ENCODE measurements at places on chromosomes 7 and 10. TPM values are rescaled to one million over a fixed set of nuclear protein-coding genes. Genes with fewer than 3 reads are reported as not detected.

DNA sequence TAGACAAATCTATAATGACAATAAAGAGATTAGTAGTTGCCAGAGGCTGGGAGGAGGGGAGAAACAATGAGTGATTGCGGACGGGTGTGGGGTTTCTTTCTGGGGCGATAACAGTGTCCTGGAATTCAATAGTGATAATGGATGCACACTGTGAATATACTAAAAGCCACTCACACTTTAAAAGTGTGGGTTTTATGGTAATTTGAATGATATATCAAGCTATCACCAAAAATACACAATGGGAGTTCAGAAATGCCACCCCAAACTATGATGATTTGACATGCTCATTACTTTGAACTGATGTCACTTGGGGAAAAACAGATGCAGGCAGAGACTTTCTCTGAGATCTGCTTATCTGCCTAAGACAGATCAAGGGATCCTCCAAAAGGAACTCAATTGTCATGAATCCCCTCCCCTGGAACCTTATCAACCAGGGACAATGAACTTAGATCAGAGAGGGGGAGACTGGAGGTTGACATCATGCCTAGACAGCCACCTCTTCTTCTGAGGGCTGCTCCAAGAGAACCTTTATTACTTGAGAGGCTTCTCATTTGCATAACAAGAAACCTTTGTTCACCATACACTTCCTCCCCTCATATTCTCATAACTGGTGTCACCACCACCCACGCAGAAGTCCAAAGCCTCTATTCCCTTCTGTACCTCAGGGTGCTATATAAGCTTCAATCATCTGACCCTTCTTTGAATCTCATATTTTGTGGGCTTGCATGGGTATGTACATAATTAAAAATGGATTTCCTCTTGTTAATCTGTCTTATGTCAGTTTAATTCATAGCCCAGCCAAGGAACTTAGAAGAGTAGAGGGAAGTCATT, 14.8 kb upstream of the ZC3HAV1 start:
- DNase-seq: no peak

GRCh38 chr7:155412416-155413253, 45.3 kb upstream of the EN2 start:
- peak; percentile 66 for DNase-seq

DNA sequence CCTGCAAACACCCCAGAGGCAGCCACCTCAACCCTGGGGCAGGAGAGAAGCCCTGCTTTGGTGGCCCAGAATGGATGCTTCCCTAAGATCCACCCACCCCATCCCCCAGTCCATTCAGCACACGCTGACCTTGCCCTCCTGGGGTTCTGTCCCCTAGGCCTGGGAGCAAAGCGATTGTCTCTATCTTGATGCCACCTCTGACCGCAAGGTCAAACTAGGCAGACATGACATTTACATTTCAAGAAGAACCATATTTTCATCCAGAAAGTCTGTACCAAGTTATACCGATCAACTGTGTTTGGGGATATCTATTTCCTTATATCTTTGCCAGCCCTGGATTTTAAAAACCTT, 23.0 kb downstream of the MAT1A start:
- no peak for DNase-seq

GRCh38 chr7:133394369-133394768, 141.5 kb downstream of the EXOC4 start:
- no peak for DNase-seq

DNA sequence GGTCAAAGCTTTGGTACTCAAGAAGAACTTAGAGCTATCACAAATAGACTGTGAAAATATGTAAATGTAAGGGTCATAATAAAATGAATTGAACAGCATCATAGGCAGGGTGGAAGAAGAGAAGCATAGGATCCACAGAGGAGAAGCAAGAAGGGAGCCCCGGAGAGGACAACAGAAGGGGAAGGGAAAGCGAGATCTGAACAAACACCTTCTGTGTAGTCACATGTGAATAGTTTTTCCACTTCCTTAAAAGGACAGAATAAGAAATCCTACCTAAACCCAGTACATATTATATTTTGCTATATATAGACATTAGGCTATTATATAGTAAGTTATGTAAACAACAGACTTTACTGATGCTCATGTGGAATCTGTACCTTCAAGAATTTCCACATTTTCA, 160.2 kb downstream of the DKK1 start:
- DNase-seq: no peak

DNA sequence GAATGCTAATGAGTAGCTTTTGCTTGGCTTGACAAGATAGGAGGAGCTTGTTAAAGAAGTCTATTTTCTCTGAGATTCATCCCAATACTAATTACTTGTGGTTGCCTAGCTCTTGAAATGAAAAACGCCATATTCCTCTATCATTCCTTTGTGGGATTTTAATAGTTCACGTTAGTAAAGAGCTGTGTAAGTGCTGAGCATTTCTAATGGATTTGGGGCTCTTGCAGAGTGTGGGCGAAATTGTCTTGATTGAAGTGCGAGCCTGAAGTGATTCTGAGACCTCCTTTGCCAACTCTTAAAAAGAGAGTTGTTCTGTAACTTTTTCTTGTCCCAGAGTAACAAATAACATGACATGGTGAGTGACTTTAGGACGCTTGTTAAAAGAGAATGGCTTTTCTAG, 45.2 kb downstream of the EXOC4 start:
- no peak for DNase-seq

DNA sequence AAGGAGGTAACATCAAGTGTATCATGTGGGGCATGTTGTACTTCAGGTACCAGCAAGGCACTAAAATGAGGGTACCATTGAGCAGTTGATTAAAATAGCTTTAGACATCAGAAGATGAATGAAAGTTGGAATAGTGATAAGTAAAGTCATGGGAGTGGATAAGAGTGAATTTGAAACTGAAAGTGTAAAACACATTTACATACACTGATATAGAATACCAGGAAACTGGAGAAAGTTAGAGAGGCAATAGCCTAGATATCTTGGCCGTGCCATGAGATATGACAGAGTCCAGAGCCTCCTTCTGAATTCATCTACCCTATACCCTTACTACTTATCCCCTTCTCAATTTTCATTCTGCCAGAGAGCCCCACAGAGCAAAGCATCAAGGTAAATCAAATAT, 76.6 kb downstream of the GRM3 start:
- DNase-seq: no peak

DNA sequence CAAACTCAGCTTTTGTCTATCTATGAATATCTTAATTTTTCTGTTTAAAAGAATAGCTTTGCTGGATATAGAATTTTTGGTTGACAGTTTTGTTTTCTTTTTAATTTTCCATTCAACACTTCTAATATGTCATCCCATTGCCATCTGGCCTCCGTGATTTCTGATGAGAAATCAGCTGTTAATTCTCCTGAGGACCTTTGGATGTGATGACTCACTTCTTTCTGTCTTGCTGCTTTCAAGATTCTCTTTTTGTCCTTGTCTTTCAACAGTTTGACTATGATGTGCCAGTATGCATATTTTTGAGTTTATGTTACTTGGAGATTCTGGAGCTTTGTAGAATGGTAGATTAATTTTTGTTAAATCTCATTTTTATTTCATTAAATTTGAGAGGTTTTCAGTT, 38.4 kb downstream of the ZNF518A start:
- no peak for DNase-seq

DNA sequence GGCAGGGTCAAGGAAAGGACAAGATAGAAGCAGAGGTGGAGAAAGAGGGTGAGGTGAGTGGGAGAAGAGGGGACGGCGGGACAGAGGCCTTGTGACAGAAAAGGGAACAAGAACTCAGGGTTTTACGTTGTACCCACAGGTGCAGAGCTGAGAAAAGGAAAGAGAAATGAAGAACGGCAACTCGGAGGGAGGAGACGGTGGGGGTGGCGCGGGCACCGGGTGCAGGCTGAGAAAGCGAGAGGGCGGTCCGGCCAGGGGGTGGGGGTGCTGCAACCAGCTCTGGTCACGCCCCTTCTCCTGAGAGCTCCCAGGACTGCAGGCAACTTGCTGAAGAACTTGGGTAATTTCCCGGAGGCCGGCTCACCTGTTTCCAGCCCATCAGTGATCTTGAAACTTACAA, 65.3 kb downstream of the CARD11 start:
- DNase-seq: peak; percentile 83

GRCh38 chr7:105269397-105269796, 119.3 kb downstream of the SRPK2 start:
- DNase-seq: no peak

DNA sequence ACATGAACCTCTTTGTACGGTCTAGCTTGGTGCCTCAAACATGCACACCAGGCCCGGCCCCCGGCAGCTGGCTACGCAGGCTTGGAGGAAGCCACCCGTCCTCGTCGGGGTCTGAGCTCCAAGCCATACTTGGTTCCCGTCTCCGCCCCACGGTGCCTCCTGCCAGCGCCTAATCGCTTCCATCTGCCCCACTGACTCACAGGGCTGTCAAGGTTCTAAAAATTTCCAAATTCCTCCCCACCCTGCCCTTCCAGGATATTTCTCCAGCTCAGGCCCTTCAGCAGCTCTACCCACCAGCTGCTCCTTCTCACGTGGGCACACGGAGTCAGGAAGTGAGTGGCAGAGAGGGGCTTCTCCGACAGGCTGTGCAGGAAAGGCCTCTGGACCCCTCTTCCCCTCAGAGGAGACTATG, 38.8 kb downstream of the TMEM270 start:
- no peak for DNase-seq

Gene NKX2-3
- total RNA-seq: not detected

Gene DPP6
- 0.71 TPM for total RNA-seq

Gene ATRNL1
- total RNA-seq: 0.92 TPM
